ENCODE measurements at places on chromosomes 12 and 14.

DNA sequence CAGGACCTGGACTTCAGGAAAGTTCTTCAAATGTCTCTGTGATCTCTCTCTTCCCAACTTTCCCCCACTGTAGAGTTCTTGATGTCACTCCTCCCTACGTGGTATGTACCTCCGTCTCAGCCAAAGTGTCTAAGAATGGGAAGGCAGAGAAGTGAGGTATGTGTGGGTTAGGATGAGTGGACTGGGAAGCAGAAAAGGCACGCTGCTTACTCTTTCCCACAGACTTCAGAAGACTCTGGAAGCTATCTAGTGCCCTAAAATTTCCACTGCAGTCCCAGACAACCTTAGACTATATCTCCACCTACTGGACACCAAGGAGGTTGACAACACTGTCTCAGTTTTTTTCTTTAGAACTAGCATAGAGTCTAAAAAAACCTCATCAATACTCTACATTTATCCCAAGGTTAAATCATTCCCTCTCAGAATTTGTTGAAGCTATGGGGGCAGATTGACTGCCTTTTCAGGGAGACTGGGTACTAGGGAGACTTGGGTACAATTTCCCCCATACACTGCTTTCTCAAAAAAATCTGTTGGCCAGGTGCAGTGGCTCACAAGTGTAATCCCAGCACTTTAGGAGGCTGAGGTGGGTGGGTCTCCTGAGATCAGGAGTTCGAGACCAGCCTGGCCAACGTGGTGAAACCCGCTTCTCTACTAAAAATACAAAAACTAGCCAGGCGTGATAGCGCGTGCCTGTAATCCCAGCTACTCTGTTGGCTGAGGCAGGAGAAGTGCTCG, 20.6 kb upstream of the ITGA5 start:
- DNase-seq, result peak; percentile 65

DNA sequence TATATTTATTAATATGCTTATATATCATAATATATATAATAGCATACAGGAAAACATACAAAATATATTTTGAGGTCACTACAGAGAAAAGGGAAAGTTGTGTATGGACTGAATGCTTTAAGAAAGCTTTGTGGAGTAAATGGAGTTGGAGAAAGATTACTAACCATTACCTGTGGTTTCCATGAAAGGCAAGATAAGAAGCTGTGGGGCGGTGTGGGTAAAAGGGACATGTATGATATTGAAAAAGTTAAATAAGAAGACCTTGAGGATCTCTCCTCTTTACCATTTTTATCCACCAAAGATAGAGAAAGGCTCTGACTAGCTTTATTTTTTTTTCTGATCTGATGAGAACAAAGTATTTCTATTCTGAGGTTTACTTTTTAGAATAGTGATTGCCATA, 404.4 kb downstream of the TRHDE start:
- DNase-seq, result no peak

GRCh38 chr14:34211732-34212131, 250.3 kb downstream of the SPTSSA start:
- no peak for DNase-seq

- DNase-seq, result no peak
Measured at GRCh38 chr14:50402965-50403364, 6.3 kb upstream of the CDKL1 start.

DNA sequence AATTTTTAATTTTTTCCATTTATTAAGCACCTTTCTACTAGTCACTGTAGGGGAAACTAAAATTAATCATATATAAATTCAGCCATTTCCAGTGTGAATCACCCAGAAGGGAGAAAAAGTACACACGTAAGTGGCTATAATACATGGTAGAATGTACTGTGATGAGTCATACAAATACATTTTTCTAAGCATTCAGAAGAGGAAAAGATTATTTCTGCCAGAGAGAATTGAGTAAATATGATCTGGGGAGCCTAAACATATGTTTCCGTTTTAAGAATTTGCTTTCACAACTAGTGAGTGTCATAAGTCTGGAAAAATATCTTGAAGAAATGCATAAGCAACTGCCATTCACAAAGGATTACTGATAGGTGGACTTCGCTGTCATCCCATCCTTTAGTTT, 102.8 kb downstream of the TGFB3 start:
- DNase-seq, result no peak
